ENCODE measurements at places on chromosomes 5 and 9. TPM values are rescaled to one million over a fixed set of nuclear protein-coding genes. Genes with fewer than 3 reads are reported as not detected.

SMIM3 gene
- total RNA-seq, result 211 TPM

PCDHB7 gene
- total RNA-seq, result 1.4 TPM

DNA sequence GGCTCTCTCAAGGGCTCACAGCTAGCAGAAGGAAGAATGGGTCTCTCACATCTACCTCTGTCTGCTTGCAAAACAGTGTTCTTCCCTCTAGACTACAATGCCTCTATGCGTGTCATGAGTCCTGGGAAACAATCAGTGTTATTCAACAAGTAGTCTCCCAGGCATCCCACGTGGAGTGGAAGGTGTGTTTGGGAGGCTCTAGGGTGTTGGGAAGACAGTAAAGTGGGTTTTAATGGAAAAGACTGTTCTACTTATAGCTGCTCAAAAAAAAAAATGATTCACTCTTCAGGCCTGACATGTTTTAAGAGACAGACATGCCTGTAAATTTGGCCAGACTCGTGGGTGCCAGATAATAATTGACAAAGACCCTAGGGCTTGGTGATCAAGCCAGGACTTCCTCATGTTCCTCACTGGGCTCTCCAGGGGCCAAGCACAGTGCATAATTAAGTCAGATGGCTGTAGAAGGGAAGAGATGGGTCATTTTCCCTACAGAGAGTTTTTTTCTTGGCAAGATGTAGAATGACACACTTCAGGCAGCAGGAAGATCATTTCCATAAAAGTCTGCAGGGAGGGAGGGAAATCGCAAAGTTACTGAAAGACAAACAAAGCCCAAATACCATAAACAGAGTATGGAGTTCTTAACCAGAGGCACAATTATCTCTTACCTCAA is 246.4 kb downstream of the ACTL7B start:
- DNase-seq, result no peak

- no peak for DNase-seq
Measured at GRCh38 chr5:145937432-145938250, 1.3 kb downstream of the SH3RF2 start.

GRCh38 chr5:78953092-78953800 is 31.9 kb downstream of the ARSB start:
- no peak for DNase-seq

DNA sequence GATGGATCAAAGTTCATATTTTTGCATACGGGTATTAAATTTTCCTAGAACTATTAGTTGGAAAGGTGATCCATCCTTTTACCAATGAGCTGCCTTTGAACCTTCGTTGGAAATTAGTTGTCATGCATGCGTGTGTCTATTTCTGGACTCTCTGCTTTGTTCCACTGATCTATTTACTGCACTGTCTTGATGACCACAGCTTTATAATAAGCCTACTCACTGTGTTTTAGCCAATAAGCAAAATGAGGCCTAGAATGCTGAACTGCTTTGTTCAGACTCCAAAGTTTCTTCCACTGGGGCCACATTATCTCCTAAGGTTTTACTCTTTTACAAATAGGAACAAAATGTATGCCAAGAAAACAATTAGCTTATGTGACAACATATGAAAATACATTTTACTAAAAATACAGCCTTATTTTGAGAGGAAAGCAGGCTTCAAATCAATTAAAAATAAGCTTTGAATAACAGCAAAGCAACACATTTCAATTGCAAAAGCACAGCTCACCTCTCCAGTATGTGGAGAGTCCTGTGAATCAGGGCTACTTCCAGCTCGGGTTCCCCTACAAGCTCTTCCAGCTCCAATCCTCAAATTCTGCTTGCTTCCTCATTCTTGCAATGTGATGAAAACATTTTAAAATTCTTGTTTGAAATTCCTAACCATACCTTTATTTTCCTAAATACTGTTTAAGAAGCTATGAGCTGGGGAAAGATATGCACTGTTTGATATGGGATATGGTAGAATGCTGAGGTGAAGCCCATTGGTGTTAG is 72.0 kb downstream of the RETREG1 start:
- DNase-seq, result no peak

GRCh38 chr5:171975877-171976667 is 30.4 kb downstream of the FBXW11 start:
- no peak for DNase-seq

- no peak for DNase-seq
Measured at GRCh38 chr9:85172001-85172978, 502.8 kb downstream of the NTRK2 start.

Data from omental fat pad (tissue), 4 donors.